Upper lobe of left lung (tissue), 6 donors: ENCODE measurements at places on chromosomes 11 and 22. TPM values are rescaled to one million over a fixed set of nuclear protein-coding genes. Genes with fewer than 3 reads are reported as not detected.

F2 gene
- not detected for total RNA-seq

DNA sequence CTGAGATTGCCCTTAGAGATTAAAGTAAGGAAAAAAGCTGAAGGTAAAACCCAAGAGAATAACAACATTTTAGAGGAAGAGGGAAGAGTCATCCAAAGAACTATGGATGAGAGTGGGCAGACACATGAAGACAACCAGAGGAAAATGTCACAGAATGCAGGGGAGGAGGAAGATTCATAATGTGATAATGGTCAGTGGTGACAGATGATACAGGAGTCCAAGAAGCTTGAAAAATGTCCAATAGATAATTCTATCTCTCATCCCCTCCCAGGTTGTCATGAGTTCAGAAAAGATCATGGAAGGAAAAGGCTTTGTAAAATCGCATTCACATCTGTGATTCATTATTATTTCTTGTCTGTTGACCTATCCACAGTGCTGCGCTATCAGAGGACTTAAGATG is 282.3 kb upstream of the CCDC90B start:
- DNase-seq, result no peak

- no peak for DNase-seq
These were observed 91.3 kb downstream of the RNF169 start for GRCh38 chr11:74839971-74840370.

MRGPRX4 gene
- total RNA-seq, result not detected

GRCh38 chr11:20033806-20034205 is 126.5 kb downstream of the DBX1 start:
- DNase-seq, result no peak

APBB1 gene
- total RNA-seq, result 31.9 TPM

DNA sequence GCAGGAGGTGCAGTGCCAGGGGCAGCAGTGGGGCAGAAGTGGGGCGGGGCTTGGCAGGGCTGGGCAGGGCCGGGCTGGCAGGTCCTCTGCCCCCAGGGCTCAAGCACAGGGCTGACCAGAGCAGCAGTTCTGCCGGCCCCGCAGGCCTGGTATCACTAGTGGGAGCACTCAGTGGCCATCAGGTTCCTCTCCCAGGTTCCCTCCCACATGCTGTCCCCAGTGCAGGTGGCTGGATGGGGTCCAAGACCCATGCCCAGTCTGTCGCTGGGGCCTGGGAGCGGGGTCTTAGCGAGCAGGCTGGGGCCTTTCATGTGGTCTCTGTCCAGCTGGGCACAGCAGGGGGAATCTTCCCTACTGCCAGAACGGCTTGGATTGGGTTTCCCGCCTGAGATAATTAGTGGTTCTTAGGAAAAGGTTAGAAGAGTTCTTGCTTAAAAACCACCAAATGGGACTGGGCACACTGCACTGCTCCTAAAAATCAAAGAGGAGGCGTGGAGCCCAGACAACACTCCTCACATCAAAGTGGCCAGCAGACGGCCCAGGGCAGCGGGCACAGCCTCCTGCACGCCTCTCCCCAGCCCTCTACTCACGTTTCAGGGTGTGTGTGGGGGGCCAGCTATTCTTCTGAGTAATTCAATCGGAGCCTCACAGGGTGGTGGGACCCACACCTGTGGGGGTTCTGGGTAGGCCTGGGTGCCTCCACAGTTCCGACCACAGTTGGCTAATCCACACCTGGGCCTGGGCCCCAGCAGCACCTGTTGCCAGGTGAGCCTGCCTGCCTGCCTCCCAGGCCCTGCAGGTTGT is 45.6 kb downstream of the TPCN2 start:
- peak; percentile 67 for DNase-seq

DNA sequence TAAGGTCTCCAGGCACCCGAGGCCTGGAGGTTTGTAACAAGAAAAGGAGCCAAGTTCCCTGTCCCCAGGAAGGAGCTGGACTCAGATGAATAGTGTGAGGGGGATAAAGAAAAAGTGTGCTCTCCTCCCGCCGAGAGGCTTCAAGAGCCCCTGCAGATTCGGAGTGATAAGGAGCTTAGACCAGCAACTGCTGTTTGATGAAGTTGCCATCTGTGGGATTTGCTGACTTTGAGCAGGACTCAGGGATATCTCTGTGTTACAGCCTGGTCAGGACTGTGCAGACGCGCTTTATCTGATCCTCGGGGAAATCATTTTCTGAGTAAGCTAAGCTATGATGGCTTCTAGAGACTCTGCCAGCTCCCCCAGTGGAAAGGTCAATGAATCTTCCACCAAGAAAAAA is 1017.0 kb downstream of the TBC1D22A start:
- DNase-seq, result no peak

DNA sequence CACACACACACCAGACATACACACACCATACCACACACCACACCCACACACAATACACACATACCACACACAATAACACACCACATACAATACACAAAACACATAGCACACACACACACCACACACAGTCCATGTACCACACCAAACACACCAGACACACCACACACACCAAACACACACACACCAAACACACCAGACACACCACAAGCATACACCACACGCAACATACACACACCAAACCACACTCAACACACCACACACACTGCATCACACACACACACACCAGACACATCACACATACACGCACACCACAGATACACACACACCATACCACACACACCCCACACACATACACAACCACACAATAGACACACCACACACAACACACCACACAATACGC is 54.8 kb downstream of the IGSF9B start:
- DNase-seq, result no peak

DNA sequence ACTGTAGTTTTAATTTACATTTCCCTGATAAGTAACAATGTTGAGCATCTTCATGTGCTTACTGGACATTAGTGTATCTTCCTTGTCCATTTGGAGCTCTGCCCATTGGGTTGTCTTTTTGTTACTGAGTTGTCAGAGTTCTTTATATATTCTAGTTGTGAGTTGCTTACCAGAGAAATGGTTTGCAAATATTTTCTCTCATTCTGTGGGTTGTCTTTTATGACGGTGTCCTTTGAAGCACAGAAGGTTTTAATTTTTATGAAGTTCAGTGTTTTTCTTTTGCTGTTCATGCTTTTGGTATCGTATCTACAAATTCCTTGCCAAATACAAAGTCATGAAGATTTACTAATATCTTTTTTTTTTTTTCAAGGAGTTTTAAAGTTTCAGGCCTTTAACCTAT is 42.4 kb downstream of the ZBTB44 start:
- DNase-seq, result no peak

DNA sequence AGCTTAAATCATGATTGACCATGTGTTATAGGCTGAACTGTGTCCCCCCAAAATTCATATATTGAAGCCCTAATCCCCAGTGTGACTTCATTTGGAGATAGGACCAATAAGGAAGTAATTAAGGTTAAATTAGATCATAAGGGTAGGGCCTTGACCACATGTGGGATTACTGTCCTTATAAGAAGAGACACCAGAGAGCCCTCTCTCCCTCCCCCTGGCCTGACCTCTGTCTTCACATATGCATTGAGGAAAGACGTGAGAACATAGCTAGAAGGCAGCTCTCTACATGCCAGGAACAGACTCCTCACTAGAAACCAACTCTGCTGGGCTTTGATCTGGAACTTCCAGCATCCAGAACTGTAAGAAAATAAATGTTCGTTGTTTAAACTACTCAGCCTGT is 13.6 kb upstream of the NUP50 start:
- no peak for DNase-seq

MIAT gene
- total RNA-seq, result 8.2 TPM

- DNase-seq, result no peak
These were observed 1248.9 kb downstream of the JRKL start for GRCh38 chr11:97638641-97639224.

CST6 gene
- total RNA-seq, result 37.3 TPM

GRCh38 chr22:46061501-46062231 is 84.7 kb upstream of the WNT7B start:
- DNase-seq, result peak; percentile 86

DNA sequence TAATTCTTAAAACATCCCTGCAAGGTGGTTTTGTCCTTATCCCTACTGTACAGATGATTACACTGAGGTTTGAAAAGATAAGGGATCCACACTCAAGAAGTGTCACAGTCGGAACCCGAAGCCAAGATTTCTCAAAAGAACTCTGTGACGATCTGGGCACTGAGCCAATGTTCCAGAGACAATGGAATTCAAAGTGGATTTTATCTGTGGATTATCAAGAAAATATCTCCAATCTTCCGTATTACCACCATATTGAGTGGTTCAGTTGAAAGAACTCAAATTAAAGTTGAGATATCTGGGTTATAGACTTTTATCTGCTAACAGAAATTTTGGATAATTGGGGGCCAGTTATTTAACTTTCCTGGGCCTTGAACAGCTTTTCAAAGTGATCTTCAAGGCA is 100.0 kb upstream of the GRAMD1B start:
- DNase-seq, result no peak

DNA sequence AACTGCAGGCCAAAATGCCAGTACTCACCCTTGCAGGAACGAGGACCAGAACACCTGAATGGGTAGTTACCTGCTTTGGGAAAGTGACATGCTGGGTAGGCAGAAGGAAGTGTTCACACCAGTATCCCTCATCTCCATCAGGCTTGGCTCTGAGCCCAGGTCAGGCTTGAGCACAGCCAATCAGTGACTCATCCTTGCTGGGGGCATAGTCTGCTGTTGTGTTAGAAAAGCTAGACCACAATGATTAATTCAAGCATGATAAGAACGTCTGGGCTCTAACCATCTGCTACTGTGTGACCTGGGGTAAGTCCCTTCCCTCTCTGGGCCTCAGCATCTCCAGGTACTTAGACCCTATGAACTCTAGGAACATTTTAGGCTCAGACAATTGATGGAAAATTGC is 450.4 kb downstream of the MIAT start:
- peak; percentile 43 for DNase-seq

DNA sequence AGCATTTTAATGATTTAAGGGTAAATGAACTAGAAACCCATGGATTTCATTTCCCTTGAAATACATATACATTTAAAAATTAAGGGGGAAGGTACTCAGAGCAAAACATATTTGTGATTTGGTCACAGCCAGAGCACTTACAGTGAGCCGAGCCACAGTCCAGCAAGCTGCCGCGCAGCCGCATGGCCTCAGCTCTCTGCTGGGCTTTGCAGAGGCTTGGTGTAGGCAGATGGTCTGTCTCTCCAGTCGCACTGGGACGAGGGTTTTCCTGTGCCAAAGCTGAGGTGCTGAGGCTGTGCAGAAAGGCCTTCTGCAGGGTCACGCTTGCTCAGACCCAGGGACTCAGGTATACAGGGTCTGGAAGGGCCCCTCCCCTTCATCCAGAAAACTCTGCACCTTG is 367.3 kb downstream of the OPCML start:
- DNase-seq, result peak; percentile 41

GRCh38 chr11:104093426-104094280 is 57.2 kb downstream of the DDI1 start:
- DNase-seq, result no peak

GRCh38 chr11:27635567-27636037 is 64.7 kb downstream of the BDNF start:
- no peak for DNase-seq

CHST1 gene
- total RNA-seq, result 5.6 TPM

- no peak for DNase-seq
These were observed 611 bp upstream of the USP2 start for GRCh38 chr11:119382101-119382500.

- no peak for DNase-seq
These were observed 31.0 kb downstream of the PACS1 start for GRCh38 chr11:66101066-66101464.

GRCh38 chr22:37747080-37747714 is 50.3 kb downstream of the TRIOBP start:
- DNase-seq, result peak; percentile 54

GRCh38 chr11:125393331-125393730 is 102.7 kb downstream of the FEZ1 start:
- DNase-seq, result no peak
